ENCODE measurements at places on chromosomes 6 and 20.

DNA sequence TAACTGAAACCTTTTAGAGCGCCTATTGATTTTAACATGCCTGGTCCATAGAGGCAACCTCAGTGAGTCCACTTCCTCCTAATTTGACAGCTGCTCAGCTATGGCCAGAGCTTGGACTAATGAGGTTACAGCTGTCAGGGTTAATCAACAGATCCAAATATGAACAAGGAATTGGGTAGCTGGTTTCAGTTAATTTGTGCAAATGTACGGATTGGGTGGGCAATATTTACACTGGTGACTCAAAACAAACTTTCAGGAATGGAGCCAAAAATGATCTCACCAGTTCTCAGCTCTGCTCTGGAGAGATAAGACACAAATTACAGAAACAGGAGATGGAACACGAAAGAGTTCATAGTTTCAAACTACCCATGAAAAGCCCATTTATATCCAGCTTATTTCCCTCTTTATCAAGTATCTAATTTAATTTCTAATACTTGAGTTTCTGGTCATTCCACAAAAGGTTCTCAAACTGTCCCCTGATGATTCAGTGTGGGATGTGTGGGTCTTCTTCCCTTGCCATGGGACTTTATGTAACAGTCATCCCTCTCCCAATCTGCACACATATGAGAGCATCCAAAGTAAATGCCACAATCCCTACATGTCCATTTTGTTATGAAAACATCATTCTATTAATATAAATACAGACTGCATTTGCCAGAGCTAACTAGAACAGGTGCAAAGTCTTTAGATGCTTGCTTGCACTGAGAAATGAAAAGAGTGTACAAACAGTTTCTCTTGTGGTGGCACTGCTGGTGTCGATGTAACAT lies 149.9 kb downstream of the RPS12 start:
- no peak for DNase-seq

DNA sequence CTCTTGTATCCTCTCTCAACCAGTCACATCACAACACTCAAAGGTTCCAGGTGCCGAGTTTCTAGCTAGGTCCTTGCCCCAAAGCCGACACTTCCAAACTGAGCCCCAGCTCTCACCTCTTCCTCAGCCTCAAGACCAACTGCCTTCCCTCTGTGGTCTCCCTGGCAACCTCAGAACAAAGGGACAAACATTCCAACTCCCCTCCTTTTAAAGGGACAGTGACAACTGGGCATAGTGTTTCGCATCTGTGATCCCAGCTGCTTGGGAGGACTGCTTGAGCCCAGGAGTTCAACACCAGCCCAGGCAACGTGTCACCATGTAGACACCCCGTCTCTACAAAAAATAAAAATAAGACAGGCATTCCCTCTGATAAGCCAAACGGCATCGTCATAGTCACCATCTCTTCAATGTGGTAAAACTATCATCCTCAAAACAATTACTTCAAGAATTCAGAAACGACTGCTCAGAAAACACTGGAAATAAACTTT lies 11.3 kb downstream of the DIDO1 start:
- DNase-seq, result peak; percentile 39

DNA sequence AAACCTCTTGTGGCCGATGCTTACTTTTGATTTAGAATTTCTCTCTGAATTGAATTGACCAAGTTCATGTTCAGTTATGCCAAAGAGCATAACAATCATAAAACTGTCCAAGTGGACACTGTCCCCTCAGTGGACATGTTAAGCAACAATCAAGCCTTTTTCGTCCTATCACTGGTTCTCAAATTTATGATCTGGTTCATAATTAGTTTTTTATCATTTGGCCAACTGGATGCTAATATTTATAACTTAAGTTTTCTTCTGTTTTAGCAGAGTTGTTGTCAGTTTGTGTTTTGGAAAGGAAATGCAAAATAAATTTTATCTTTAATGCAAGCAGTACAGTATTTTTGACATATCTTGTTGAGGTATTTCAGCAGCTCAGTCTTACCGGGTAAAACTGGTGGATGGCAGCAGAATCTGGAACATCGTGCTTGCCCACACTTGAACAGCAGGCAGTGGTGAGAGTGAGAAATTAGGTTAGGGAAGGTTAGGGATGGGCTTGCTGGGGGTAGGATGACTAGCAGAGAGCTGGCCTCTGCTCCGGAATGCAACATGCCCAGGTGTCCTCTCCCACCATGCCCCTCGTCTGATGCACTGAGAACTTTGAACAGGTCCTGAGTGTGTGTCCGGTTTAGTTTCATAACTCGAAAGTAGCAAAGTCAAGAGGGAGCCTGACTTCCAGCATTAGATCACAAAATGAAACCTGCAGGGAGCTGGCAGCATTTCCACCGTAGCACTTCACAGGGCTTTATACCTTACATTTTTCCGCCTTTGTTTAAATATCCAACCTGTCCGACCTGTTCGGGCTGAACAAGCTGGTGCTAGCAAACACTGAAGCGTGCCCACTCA lies 93.1 kb downstream of the RREB1 start:
- no peak for DNase-seq

DNA sequence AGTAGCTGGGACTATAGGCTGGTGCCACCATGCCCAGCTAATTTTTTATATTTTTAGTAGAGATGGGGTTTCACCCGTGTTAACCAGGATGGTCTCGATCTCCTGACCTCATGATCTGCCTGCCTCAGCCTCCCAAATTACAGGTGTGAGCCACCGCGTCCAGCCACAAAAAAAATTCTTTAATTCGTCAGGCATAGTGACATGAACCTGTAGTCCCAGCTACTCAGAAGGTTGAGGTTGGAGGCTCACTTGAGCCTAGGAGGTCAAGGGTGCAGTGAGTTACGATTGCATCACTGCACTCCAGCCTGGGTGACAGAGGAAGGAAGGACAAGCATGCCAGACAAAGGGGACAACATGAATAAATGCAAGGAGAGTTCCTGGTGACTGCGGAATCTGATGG lies 19.5 kb upstream of the ASXL1 start:
- DNase-seq, result no peak

GRCh38 chr20:40393197-40394079 lies 295.6 kb downstream of the MAFB start:
- DNase-seq, result no peak

DNA sequence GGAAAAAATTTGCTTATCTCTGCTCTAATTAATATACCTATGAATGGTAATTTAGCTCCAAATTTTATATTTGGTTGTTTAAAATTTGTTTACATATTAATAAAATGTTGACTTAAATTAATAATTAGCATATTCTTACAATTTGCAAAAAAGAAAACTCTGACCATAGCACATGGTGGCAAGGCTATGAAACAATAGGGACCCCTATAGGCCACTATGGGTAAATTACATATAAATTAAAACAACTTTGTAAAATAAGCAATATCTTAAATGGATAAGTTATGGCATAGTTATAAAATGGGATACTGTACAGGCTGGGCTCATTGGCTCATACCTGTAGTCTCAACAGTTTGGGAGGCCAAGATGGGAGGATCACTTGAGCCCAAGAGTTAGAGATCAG lies 76.0 kb downstream of the MKKS start:
- DNase-seq, result no peak

GRCh38 chr20:57229490-57229889 lies 37.0 kb downstream of the BMP7 start:
- no peak for DNase-seq

DNA sequence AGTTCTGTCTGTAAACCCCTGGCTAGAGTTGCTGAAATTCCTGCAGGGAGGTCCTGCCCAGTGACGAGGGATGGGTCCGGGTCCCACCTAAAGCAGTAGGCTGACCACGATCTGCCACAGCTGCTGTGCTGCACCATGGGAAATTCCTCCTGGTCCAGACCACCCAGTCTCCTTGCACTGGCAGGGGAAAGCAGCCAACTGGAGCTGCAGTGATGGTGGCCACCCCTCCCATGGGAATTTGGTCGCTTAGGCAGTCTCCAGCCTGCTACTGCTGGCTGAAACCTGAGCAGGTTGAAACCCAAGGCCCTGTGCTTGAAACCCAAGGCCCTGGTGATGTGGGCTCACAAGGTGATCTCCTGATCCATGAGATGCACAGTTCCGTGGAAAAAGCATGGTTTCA lies 23.9 kb upstream of the MOXD1 start:
- DNase-seq, result no peak

GRCh38 chr20:1971893-1972586 lies 21.8 kb downstream of the PDYN start:
- no peak for DNase-seq

DNA sequence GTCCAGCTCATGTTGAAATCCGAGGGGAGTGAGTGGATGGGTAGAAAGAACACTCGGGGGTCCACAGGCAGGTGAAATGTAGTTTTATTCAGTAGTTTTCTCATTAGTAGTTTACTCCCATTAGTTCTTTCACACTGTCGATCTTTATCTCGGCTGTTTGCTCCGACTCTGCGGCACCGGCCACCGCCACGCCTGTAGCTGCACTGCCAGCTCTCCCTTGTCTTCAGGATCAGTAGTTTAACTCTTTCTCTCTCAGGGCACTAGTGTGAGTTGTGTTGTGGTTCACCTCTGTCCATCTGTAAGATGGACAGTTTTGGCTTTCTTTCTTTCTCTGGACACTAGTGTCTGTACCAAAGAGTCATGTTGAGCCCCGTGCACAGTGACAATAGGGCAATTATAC lies 195.7 kb downstream of the LMBRD1 start:
- DNase-seq, result no peak

DNA sequence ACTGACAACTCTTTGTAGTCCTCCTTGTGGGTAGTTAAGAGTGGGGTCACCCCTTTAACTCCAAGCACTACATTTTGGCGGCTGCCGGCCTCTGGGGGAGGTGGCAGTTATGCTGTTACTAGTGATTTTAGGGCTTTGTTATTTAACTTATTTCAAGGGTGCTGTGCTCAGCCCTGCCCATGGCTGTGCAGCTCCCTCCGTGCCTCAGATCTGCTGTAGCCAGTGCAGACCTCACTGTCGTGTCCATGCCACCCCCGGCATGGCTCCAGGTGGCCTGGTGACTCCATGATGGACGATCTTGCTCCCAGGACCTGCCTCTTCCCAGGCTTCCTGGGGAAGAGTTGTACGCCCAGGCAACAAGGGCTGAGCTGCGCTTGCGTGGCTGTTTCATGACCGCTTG lies 15.4 kb downstream of the UQCC2 start:
- no peak for DNase-seq

DNA sequence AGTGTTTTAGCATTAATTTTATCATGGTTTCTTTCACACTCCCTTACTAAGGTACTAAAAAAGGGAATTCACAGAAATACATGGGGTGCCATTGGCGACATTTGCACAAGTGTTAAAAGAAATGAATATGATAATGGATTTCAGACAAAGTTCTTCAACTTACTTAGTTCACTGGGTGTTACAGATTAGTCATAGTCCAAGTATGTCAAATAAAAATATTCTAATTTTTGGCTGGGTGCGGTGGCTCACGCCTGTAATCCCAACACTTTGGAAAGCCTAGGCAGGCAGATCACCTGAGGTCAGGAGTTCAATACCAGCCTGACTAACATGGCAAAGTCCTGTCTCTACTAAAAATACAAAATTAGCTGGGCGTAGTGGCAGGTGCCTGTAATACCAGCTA lies 286.1 kb upstream of the TFAP2D start:
- DNase-seq, result no peak

DNA sequence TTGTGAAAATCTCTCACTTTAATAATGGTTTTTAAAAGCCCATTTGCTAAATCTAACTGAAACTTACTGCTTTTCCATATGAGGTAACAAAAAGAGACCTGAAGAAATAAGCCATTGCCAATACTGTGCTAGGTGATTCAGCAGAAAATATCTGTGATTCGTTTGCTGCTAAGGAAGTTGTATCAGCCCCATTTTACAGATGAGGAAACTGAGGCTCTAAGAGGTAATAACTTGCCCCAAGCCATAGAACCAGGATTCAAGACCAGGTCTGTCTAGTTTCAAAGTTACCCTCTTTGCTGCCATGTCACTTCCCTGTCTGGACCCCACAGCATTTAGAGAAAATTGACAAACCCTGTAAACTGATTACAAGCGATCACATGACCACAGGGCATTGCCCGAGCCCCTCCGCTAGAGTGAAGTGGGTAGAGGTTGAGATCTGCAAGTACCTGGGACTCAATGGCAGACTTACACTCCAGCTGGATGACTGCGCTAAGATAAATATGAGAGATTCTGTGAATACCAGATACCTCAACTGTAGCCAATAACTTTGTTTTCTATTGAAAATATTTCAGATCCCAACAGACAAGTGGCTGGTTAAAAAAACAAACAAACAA lies 69.3 kb downstream of the TNFRSF21 start:
- DNase-seq, result no peak

DNA sequence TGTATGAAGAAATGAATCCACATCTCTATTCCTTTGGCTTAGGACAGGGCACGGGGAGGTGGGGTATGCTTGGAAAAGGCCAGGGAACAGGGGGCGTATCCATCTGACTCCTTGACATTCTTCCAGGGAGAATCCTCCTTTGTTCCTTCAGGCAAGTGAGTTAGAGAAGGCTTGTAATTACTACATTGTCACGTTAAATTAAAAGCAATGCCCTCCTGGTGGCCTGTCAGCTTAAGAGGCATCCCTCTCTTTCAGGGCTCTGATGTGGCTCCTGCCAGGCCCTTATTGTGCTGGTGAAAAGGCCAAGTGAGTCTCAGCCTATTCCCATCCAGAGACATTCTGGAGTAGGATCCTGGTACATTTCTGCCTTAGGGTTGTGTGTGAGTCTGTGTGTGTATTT lies 128.3 kb downstream of the FOXA2 start:
- no peak for DNase-seq

All from hippocampal formation (tissue), 2 donors.